NCI-H524 treated with DMSO at 0.1 percent for 48 hours (cell line): ENCODE measurements at places on chromosomes 11 and 22.

- no peak for DNase-seq
Observed at GRCh38 chr11:104011044-104011443, 25.4 kb upstream of the DDI1 start.

DNA sequence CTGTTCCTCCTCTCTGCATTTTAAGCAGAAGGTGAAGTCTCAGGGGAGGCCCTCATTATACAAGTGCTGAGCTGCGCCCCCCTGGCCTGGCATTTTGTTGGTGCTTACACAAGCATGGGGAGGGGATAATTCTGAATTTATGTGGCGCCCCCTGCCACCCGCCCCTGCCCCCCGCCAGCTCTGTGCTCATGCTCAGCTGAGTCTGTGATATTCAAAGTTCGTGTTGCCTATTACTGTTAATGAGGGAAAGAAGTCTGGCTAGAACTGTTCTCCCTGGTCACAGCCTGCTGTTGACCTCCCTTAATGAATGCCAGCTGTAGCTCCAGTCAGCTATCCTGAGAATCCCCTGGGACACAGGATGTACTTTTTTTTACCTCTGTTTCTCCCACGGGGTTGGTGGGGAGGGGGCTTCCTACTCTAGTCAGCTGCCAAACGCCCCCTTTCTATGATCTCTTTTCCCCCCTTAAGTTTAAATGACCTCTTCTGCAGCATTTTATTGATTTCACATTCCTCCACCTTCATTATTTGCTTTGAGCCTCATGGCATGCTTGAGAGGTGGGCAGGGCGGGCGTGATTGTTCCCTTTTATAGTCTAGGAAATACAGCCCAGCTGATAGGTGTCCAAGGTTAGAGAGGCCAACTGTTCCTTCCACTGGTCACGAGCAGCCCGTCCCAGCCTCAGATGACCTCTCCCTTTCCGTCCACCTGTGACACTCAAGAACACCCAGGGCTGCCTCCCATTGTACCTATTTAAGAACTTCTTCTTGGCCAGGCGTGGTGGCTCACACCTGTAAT, 12.2 kb downstream of the USP2 start:
- no peak for DNase-seq

DNA sequence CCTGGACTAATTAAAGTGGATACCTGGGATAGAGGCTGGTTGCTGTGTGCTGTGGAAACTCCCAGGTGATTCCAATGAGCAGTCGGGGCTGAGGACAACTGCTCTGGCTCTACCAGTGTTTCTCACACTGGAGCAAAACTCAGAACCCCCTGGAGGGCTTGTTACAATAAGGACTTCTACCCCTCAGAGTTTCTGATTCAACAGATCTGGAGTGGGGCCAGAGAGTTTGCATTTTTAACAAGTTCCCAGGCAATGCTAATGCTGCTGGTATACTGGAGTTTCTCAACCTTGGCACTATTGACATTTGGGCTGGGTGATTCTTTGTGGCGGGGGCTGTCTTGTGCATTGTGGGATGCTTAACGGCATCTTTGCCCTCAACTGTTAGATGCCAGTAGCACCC, 353.7 kb downstream of the MIAT start:
- DNase-seq, result no peak

DNA sequence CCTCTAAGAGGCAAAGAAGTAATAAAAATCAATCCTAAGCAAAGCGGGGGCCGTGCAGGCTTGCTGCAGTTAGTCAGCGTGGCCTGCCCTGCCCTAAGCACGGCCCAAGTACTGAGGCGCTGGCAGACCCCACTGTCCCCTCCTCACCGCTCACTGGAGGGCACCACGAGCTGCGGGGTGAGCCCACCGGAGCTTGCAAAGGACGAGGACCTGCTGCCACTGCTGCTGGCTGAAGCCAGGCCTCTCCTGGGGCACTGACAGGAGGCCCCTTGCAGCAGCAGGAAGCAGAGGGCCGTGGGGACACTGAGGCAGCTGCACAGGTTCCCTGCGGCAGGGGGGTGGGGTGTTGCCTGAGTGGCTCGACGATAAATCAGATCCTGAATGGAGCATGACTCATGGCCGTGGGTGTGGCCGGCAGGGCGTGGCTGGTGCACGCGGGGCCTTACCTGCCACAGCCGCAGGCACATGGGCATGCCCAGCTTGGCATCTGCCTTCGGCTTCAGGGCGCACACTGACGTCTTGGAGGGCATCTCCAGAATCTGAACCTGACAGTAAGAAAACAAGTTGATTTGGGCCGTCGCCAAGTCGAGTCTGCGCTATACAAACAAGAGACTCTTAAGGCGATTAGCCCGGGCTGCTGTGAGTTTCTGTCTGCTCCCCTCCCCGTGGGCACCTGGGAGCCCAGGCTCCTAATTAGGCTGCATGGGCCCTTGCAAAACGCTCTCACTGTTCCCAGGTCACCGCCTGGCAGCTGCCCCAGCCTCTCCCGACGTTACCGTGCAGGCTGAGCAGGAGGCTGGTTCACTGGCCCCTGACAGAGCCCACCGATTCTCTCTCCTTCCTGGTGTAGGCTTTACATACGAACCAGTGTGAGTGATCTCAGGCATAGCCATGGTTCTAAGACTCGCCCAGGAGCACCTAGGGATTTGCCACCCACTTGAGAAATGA, 45.9 kb downstream of the TBX1 start:
- peak; percentile 91 for DNase-seq

DNA sequence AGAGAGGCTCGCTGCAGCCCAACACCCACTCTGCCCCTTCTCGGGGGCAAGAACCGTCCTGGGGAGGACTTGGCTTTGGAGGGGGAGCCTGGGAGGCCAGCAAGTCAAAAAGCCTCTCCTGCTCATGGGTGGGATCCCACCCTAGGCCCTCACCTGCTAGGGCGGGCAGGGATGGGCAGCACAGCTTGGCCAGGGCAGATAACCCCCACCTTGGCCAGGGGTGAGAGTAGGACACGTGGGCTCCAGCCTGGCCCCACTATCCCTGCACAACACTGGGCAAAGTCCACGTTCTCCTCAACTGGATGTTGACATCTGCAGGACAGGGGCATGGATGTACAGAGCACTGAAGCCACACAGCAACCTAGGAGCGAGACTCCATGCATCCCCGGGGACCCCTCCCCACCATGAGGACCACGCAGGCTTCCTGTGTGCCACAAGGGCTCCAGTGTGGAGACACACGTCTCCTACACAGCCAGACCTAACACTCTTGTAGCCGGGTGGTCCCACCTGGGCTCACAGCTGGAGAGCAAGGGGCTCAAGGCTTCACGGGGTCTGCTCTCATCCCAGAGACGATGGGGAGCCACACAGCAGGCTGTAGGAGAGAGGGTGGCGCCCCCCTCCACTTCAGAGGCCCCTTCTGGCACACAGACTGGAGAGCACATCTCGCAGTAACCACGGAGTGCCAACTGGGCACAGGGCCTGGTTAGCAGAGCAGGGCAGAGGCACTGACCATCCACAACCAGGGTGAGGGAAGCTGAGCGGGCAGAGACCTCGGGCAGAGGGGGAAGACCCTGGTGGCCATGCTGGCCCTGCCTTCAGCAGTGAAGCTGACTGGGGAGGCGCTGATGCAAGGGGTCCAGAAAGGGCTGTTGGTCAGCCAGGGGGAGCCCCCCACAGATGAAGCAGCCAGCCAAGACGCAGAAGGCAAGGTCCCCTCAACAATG, 171.1 kb downstream of the CRYBB2 start:
- no peak for DNase-seq

GRCh38 chr11:112310419-112310818, 49.8 kb upstream of the PLET1 start:
- DNase-seq, result no peak

DNA sequence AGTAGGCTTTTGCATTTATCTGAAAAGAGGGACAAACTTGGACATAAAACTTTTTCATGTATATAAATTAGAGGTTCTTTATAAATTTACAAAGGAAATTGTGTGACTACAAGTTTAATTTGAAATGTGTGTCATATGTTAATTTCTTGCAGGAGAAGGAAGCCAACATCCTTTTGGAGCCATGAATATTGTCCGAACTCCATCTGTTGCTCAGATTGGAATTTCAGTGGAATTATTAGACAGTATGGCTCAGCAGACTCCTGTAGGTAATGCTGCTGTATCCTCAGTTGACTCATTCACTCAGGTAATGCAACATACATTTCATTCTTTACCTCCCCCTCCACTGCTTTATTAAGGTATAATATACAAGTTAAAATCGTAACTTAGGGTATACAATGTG, 35.2 kb downstream of the HIKESHI start:
- DNase-seq, result no peak

DNA sequence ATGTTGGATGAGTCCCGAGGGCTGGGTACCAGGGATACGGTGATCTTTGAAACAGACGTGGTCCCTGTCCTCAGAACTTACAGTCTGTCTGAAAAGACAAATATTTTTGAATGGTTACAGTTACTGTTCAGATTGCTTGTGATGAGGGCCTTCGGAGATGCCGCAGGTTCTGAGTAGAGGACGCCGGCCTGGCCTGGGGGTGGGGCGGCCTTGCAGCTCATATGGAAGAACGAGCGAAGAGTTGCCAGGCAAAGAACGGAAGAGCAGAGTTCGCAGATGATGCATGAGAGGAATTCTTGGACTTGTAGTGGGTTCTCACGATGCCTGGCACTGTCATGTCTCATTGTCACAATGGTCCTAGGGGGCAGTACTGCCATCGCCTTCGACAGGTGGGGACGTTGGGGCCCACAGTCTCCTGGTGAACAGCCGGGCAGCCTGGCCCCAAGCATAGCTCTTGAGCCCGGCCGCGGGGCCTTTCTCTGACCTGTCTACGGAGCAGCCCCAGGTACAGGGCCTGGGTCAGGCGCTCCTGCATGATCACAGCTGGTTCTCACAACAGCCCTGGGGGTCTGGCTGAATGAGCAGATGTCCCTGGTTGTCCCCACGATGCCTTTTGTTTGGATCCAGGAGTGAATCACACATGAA, 60.9 kb upstream of the PARVG start:
- DNase-seq, result no peak

DNA sequence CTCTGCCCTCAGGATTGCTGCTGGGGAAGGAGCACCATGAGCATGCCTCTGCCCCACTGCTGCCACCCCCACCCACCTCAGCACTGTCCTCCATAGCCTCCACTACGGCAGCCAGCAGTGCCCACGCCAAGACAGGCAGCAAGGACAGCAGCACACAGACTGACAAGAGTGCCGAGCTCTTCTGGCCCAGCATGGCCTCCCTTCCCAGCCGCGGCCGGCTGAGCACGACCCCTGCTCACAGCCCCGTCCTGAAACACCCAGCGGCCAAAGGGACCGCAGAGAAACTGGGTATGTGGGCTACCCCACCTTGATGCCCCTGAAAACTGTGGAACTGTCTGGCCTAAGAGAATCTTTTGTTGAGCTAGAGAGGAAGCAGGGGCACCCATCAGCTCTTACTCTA, 101.0 kb downstream of the AMOTL1 start:
- no peak for DNase-seq

- no peak for DNase-seq
Observed at GRCh38 chr11:104152941-104153505, 10.9 kb downstream of the PDGFD start.

GRCh38 chr11:2677127-2677526, 22.7 kb downstream of the KCNQ1OT1 start:
- no peak for DNase-seq
